Stomach (tissue), 19 donors: ENCODE measurements at places on chromosomes 11 and 22. TPM values are rescaled to one million over a fixed set of nuclear protein-coding genes. Genes with fewer than 3 reads are reported as not detected.

Gene ABTB2
- 11.2 TPM for total RNA-seq

DNA sequence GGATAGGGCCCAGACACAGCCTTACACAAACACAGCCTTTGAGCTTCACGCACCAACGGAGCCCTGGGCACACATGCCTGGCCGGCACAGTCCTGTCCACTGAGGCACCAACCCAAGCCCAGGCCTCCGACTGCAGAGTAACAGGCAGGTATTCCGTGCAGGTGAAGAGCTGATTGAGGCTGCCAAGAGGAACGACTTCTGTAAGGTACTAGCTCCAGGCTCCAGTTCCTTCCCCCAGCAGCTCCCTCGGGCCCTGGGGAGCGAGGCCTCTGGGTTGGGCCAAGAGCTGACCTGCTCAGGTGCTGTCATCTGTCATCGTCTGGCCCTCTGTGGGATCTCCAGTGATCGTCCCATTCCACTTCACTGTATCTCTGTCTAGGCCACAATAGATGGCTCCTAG is 3.2 kb upstream of the MDK start:
- no peak for DNase-seq

DNA sequence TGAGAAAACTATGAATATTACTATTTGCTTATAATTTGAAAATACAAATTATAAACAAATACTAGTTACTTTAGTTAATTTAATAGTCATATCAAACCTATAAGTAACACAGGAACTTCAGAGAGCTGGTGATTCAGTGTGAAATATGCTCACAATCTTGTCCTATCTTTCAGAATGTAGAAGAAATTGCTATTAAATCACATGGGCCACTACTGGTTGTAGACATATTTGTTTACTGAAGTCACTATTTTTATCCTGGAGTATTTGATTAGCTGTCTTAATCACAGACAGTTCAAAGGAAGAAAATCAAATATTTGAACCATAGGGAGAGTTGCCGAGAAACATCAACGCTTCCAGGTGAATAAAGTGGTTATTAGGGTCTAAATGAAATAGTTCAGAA is 187.6 kb upstream of the ANO3 start:
- DNase-seq, result no peak

Gene APOA1
- total RNA-seq, result 0.87 TPM

DNA sequence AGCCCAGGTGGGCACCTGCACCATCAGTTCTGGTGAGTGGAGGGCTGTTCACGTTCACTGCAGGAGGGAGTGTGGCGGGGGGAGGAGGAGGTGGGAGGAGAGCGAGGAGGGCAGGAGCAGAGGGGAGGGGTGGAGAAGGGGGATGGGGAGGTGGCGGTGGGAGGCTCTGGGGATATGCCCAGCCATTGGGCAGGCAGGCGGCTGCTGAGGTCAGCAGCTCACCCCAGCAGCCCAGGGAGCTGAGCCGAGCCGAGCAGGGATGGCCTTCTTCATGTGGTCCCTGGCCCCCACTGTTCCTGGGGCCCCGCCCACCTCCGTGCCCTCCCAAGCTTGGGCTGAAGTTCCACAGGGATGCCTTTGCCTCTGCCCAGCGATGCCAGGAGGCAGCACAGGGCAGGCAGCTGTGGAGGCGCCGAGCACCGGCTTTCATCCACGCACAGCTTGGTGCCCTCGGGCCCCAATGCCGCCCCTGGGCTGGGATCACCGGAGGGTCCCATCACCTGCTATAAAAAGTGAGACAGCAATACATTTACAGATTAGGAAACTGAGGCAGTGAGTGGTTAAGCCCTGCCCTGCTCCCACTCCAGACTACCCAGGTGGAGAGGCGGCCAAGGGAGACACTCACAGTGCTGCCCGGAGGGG is 21.6 kb downstream of the RTN4R start:
- no peak for DNase-seq

DNA sequence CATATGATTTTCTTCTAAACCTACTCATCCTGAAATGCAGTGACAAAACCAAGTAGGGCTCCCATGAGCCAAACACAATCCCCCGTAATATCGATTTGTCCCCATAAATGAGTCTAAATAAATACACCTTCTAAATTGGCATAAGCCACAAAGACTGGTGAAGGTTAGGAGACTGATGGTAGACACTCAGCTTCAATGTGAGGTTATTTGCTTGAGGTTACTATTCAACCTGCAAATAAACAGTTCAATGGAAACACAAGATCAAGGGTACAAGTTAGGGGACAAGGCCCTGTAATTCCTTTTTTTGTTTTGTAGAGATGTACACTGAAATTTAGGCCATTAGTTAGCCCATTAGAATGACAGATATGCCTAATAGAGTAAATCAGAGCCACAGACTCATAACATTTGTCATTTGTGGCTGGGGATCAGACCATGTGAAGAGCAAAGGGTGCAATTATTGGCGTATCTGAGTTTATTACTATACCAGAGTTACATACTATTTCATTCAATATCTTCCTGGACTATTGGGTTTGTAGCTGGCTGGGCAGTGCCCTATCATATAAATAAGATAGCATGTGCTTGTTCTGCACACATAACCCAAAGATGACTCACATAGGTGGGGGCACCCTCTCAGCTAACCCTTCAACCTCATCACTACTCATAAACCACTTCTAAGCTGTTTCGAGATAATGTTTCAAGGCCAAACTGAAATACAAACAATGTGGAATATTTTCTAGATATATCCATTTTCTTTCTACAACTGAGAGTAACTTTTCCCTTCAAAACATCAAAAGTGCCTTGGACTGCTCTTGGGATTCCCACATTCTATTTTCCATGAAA is 695.3 kb downstream of the KCNA4 start:
- no peak for DNase-seq

Gene OR10W1
- not detected for total RNA-seq

- peak; percentile 48 for DNase-seq
Observed at GRCh38 chr22:19843107-19843856, 11.4 kb downstream of the GNB1L start.

DNA sequence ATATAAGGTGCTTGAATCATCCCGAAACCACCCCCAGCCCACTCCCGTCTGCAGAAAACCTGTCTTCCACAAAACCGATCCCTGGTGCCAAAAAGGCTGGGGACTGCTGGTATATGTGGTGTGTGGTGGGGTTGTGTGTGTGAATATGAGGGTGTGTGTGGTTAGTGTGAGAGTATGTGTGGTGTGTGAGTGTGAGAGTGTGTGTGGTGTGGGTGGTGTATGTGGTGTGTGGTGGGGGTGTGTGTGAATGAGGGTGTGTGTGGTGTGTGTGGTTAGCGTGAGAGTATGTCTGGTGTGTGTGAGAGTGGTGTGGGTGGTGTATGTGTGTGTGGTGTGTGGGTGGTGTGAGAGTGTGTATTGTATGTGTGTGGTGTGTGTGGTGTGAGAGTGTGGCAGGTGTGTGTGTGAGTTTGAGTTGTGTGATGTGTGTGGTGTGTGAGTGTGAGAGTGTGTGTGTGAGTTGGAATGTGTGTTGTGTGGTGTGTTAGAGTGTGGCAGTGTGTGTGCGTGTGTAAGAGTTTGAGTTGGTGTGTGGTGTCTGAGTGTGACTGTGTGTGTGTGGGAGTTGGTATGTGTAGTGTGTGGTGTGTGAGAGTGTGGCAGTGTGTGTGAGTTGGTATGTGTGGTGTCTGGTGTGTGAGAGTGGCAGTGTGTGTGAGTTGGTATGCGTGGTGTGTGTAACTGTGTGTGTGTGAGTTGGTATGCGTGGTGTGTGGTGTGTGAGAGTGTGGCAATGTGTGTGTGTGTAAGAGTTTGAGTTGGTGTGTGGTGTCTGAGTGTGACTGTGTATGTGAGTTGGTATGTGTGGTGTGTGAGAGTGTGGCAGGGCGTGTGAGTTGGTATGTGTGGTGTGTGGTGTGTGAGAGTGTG is 6.5 kb downstream of the UPK3A start:
- DNase-seq, result no peak

GRCh38 chr11:31825838-31826484 is 14.8 kb upstream of the PAX6 start:
- DNase-seq, result no peak

Gene DRD2
- total RNA-seq, result not detected

DNA sequence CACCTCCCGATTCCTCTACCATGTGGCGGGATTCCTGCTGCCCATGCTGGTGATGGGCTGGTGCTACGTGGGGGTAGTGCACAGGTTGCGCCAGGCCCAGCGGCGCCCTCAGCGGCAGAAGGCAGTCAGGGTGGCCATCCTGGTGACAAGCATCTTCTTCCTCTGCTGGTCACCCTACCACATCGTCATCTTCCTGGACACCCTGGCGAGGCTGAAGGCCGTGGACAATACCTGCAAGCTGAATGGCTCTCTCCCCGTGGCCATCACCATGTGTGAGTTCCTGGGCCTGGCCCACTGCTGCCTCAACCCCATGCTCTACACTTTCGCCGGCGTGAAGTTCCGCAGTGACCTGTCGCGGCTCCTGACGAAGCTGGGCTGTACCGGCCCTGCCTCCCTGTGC is 10.5 kb downstream of the CXCR5 start:
- no peak for DNase-seq

DNA sequence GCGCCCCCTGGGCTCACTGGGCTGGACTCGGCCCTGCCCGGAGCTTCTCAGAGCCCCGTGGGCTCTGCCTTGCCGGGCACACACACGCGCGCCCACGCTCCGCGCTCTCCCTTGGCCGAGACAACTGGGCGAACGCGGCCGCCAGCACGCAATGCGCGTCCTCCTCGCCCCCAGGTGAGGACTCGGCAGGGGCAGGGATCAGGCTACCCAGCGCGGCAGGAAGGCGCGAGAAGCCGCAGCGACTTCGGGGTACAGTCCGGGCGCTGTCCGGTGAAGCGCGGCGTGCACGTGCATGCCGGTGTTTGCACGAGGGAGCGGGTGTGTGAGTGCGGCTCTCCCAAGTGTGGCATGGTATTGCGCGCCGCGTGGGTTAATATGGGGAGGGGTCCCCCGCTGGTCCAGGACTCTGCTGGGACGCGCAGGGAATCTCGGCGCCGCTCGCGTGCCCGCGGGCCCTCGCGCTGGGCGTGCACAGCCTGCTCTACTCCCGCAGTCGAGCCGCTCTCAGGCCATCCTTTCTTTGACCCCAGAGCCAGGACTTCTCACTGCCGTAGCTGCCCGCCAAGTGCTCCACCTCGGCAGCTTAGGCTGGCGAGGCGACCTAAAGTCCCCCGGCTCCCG is 5.4 kb downstream of the WNT7B start:
- DNase-seq, result no peak

- no peak for DNase-seq
Observed at GRCh38 chr22:46414704-46415103, 79.2 kb downstream of the TRMU start.

Gene FGF4
- total RNA-seq, result not detected

Gene MRGPRE
- not detected for total RNA-seq

Gene LRRC32
- total RNA-seq, result 270 TPM

GRCh38 chr22:44815099-44816070 is 63.0 kb downstream of the ARHGAP8 start:
- no peak for DNase-seq

DNA sequence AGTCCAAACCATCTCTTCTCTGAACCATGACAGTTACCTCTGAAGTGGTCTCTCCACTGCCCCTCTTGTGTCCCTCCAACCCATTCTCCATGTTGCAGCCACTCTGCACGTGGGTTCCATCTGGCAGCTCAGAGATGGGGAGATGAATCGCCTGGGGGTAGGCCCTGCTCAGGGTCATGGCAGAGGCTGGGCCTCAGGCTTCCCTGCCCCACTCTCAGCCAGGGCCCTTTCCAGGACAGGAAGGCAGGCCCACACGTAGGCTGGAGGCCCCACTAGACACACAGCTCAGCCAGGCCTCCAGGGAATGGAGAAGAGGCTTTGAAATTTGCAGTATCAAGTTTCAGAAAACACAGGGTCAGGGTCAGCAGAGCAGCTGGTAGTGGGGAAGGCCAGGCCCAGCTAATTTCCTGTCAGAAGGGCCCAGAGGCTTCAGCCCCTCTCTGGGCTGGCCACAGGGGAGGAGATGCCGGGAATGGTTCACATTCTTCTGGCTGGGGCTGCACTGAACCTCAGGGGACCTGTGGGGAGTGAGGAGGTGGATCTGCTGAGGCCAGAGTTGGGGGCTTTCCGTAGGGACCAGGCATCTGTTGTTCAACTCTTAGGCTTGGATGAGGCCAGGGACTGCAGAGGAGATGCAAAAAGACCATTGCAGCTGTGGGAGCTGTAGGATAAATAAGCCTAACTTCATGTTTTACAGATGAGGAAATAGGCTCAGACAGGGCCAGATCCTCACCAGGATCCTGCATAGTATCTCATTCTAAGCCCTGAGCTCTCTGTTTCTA is 101.6 kb downstream of the SWAP70 start:
- peak; percentile 83 for DNase-seq

- no peak for DNase-seq
Observed at GRCh38 chr11:134530636-134531326, 118.7 kb upstream of the B3GAT1 start.

DNA sequence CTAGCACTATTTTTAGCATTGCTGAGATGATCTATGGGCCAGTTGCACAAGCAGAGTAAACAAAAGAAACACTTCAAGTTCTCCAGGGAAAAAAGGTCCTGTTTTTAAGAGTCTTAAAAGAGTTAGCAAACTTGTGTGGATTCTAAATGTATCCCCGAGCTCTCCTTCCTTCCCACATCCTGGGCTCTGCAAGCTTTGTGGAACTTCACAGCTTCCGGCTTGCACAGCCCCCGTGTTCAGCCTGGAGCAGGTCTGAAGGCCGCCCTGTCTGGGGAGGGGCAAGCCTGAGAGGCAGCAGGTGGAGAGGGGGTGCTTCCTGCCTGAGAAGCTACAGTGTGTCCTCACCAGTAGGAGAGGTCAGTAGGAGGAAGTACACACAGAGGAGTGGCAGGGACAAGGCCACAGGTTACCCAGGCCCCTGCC is 35.1 kb upstream of the SUSD2 start:
- DNase-seq, result peak; percentile 58

- DNase-seq, result no peak
Observed at GRCh38 chr11:69554849-69555248, 73.4 kb downstream of the LINC01488 start.

GRCh38 chr22:23267226-23268043 is 87.1 kb downstream of the BCR start:
- DNase-seq, result no peak

DNA sequence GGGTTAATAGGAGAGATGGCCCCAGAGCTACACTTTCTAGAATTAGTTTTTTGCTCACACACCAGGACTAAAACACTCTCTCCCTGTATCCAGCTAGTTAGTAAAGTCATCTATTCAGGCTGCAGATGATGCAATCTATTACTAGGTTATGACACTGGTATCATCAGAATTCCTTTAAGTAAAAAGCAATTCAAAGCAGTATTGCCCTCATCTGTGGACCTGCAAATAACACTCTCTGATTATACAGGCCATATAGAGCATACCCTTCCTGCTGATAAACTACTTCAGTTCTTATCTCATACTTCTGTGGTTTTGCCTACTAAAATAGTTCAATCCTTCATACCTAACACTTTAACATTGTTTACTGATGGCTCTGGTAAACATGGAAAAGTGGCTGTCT is 13.5 kb upstream of the MTMR2 start:
- no peak for DNase-seq

GRCh38 chr22:46422896-46423295 is 87.4 kb downstream of the TRMU start:
- DNase-seq, result peak; percentile 39

DNA sequence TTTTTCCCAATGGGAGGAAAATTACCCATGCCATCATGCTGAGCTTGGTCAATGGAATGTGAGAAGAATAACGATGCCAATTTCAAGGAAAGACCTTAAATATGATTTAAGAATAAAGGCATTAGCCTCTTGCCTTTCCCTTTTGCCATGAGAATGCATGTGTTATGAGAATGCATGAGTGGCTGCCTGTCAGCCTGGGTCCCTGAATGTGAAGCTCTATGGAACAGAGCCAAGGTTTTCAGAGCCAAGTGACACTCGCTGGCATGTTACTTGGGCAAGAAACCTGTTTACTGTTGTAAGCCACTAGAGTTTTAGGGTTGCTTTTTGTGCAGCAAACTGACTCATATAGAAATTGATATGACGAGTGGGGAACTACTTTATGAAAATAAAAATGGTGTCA is 75.7 kb downstream of the JRKL start:
- no peak for DNase-seq
